LNCaP clone FGC (cell line): ENCODE measurements at places on chromosomes 5 and 9.
A peak's percentile ranks its signal among the peaks of the same experiment; 100 is the strongest.

GRCh38 chr9:137161558-137162486 is 8.0 kb downstream of the LRRC26 start:
- no peak for DNase-seq

- peak; percentile 80 for DNase-seq
Observed at GRCh38 chr5:78504704-78505677, 143.6 kb downstream of the LHFPL2 start.

DNA sequence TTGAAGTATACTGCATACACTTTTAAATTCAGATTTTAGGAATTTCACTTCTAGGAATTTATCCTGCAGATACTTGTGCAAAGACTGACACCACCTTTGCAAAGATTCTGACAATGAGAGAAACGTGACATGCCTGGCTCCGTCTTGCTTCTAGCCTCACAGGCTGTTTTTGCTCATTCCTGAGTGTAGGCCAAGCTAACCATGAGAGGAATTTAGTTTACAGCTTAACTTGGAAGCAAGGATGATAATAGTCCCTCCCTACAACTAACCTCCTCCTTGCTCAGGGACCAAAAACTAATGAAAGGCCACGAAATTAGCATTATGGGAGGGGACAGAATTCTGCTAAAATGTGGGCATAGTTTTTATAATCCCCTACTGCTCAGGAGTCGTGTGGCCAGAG is 31.1 kb downstream of the C5orf22 start:
- DNase-seq, result no peak

DNA sequence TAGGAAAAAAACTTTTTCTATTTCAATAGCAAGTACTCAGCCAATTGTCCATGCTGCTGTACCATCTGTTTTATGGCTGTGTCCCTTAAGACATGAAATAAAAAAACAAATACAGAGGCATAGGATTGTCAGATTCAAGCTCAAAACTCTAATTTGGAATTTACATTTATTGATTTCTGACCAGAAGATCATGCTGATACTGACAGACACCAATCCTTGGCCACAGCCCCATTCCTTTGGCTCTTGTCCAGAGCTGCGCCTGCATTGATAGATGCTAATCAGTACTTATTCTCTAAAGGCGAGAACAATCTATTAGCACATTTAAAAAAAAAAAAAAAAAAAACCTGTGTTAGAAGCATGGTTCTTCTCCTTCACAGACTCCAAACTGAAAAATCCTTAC is 384.6 kb downstream of the TMEM232 start:
- no peak for DNase-seq

DNA sequence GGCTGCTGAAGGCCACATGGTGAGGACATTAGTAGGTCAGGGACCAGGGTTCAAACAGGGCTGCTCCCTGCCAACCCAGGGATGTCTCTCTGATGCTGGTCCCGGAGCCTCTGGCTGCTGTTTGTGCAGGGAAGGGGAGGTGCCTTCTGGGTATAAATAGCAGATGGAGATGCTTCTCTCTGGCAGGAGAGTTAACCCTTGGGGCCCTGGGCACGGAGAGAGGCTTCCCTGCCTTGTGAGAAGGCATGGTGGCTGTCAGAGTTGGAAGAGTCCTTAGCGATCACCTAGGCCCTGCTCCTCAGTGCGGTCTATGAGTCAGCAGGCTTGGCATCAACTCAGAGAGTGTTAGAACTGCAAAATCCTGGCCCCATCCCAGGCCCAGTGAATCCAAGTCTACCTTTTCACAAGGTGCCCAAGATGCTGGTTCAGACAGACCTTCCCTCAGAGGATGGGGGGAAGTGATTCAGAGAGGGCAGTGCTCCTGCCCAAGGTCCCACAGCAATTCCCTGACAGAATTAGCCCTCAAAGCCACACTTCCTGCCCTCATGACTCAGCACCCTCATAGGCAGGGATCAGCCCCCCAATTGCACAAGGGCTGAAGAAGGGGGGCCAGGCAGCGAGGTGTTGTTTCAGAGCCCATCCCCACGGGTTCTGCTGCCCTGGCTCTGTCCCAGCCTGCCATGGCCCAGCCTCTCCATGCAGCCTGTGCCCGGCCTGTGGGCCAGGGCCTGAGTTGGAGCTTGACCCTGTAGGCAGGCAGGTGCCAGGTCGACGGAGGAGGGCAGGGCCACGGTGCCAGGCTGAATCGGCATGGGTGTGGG is 25.6 kb downstream of the CAMK2A start:
- DNase-seq, result peak; percentile 72

GRCh38 chr5:107092695-107093094 is 578.0 kb downstream of the EFNA5 start:
- no peak for DNase-seq

DNA sequence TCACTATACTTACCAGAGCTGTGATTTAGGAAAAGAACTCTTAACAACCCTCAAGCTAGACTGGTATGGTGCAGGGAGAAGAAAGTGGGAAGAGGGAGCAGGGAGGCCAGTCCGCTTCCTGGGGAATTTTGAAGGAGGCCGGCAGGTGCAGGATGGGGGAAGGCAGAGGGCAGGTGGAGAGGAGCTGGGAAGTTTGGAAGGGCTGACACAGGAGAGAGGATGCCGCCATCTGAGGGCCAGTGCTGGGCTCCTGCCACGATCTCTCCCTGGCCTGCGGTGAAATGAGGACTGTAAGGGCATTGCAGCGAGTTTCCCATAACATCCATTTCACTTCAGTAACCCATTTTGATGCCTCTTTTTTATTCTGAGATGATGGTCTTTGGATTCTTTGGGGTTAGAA is 8.9 kb downstream of the DAB2IP start:
- DNase-seq, result no peak

DNA sequence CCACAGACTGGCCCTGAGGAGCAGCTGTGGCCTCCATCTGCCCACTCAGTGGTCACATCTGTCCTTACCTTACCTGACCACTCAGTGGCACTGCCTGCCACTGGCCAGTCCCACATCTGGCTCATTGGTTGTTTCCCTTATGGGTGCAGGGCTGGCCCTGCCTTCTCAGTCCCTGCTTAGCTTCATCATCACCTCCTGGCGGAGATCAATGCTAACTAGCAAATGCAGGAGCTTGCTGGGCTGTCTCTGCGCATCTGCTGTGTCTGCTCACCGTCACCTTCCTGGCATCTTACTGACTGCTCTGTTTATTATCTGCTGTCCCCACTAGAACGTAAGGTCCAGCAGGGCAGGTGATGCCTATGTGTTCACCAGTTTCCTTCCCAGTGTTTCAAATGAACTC is 356.9 kb downstream of the SEMA5A start:
- DNase-seq, result no peak

DNA sequence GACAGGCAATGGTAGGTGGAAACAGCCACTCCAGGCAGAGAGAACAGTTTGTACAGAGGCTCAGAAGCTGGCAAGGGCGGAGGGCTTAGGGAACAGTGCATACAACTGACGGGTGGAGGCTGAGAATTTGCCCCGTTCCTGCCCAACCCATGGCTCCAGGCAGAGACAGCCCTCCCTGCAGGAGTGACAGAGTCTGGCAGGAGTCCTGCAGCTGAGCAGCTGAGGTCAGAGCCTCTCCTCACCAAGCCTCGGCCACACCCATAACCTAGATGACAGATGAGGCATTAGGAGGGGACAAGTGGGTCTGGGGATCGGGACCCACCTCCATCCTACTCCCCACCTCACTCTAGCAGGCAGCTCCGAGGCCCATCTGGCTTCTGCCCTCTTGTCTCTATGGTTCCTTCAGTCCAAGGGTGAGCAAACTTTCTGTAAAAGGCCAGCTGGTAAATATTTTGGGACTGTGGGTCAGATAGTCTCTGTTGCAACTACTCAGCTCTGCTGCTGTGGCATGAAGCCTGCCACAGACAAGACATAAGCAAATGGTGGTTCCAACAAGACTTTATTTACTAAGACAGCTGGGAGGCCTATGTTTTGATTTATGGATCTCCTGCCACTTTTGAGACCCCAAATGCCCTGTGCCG is 83.7 kb downstream of the SH3TC2 start:
- no peak for DNase-seq

DNA sequence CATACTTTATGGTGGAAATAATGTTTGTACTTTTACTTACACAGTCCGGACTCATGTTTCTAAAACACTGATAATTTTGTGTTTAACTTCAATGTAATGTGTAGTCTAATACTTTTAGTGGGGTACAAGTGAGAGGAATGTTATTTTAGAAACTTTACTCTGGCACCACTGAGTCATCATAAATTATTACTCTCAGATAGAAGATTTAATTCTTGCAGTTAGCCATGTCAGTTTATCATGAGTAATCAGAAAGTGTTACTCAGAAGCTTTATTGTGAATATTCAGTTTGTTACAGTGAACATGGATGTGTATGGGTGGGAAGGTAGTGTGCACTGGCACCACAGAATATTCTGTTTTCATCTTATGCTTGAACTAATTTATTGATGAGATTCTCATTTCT is 20.0 kb downstream of the OGN start:
- DNase-seq, result no peak

GRCh38 chr5:142387024-142387682 is 62.3 kb upstream of the SPRY4 start:
- no peak for DNase-seq

DNA sequence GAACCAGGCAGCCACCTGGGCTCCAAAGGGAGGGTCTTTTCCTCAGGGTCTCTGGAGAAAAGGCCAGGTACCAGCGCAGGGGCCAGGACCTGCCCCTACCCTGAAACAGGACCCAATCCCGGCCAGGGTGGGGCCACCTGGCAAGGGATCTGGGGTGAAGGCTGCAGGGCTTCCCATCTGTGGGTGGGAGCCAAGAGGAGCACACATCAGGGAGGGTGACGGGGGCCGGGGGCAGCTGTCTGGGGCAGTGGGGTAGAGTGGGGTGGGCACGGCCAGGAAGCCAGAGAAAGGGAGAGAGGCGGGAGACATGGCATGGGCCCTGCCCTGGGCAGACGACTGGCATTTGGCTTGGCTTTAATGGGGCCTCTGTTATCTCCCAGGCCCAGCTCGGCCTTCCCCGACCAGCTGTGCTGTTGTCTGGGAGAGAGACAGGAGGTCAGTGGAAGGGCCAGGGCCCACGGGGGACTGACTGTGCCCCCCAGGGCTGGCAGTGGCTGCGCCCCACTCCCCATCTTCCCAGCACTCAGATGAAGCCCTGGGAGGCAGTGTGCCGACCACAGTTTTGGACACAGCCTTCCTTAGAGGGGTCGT is 57.2 kb upstream of the RNF130 start:
- no peak for DNase-seq

GRCh38 chr9:124606027-124606426 is 98.8 kb upstream of the NR5A1 start:
- no peak for DNase-seq

GRCh38 chr5:124634741-124635323 is 111.6 kb downstream of the ZNF608 start:
- DNase-seq, result no peak

DNA sequence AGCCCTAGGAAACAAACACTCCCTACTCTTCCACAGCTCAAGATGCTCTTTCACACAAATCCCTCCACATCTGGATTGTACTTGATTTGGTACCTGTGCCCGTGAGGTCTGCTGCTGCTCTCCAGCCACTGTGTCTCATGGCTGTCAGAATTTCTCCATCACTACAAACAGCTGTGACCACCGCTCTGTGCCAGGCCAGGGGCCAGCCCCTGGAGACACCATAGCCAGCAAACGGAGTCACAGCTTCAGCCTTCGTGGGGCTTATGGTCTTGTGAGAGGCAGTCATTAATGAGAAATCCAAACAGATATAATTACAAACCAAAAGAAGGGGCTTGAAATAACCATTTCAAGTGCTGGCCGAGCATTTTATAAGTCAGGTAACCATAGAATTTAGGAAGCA is 43.6 kb downstream of the ADAM19 start:
- DNase-seq, result no peak

GRCh38 chr5:55454282-55454681 is 80.5 kb downstream of the PLPP1 start:
- DNase-seq, result no peak

- DNase-seq, result peak; percentile 25
Observed at GRCh38 chr9:68981789-68982188, 32.1 kb downstream of the PRKACG start.

DNA sequence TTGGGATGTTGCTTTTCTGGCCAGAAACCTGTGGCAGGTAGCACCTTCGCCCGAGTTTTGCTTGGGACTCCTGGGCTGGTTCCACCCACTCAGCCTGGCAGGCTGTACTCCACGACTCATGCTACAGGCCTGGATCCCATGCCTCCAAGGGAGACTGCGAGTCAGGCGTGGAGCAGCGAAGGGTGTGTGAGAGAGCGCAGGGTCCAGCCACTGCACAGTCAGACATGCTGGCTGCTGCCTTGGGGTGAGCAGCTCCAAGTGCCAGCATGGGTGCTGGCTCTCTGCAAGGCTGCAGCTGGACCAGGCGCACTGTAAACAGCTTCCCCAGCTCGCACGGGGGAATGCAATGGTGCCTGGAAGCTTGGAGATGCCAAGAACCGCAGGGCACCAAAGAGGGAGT is 249.6 kb upstream of the EDIL3 start:
- DNase-seq, result no peak

DNA sequence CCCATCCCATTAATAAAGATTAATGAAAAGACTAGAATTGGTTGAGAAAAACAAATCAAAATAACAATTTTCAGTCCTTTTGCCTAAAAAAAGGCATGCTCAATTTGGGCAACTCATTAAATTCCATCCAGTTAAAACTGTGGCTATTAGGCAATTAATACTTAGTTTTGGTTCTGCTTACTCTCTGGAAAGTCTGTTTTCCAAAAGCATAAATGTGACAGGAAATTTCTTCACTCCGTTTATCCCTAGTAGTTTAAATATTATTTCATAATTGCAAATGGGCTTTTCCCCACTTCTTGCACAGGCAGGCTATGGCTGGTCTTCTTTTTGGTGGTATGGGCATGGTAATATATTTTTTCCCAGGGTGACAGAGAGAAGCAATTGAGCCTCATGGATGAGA is 373.3 kb upstream of the KLF4 start:
- DNase-seq, result no peak

GRCh38 chr9:94853887-94854286 is 127.4 kb downstream of the AOPEP start:
- no peak for DNase-seq

- no peak for DNase-seq
Observed at GRCh38 chr5:178439493-178440180, 150.6 kb downstream of the COL23A1 start.

DNA sequence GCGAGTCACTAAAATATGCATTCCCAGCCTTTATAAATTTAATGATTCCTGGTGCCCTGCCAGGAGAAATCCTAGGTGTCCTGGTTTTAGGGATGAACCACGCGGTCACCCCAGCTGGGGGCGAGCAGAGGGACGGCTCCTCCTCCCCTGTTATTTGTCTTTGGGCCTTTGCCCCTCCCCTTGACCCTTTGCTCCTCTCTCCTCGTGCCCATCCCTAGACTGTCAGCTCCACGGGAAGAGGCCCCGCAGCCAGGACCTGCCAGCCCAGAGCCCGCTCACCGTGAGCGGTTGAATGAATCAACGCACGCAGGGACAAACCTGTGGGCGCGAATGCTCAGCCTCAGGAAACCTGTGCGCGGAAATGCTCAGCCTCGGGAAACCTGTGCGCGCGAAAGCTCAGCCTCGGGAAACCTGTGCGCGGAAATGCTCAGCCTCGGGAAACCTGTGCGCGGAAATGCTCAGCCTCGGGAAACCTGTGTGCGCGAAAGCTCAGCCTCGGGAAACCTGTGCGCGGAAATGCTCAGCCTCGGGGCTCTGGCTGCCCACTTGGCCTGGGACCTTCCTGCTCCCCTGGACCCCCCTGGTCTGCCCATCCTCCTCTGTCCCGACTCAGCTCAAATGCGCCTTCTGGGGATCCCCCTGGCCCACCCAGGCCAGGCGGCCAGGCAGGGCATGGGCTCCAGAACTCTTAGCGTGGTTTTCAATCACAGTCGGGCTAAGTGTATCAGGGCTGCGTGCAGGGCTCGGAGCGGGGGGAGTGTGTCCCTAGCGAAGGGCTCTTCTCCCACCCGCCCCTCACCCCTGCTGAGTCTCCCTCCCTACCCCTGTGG is 140.5 kb upstream of the COL5A1 start:
- DNase-seq, result no peak

- DNase-seq, result no peak
Observed at GRCh38 chr5:173191015-173191414, 44.0 kb downstream of the NKX2-5 start.
